Endodermal cell (in vitro differentiated cells): ENCODE measurements at places on chromosomes 2 and 18.

- peaks cover 7% of the 10 kb centered on the region for H3K4me1 ChIP-seq
- no peaks in the 10 kb centered on the region for H3K36me3 ChIP-seq
- no peak for DNase-seq
- H3K27ac ChIP-seq: no peak overlapping the region
- peak overlapping the region; percentile 69 for H3K4me3 ChIP-seq
- no peaks in the 10 kb centered on the region for H3K27me3 ChIP-seq
Measured at GRCh38 chr2:119431976-119432850, 559 bp downstream of the TMEM37 start.

DNA sequence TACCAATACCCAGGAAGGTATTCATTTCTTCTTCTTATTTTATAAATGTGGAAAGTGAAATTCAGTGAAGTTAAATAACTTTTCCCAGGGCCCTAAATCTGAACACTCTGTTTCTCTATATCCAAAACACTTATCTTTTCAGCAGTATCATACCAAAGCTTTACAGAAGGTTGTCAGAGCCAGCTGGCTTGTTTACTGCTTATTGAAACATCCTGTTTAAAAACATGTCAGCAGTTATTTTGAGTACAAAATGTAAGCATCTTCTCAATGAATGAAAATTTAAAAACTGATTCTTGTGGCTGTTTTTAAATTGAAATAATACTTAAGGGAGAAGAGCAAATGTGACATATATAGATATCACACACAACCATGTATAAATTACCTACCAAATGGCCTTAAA, 11.3 kb upstream of the CDH19 start:
- H3K27me3 ChIP-seq: no peaks in the 10 kb centered on the region
- no peaks in the 10 kb centered on the region for H3K4me1 ChIP-seq
- H3K4me3 ChIP-seq: no peak overlapping the region
- no peak for DNase-seq
- H3K36me3 ChIP-seq: no peaks in the 10 kb centered on the region

GRCh38 chr2:215435280-215435869, 493 bp downstream of the FN1 start:
- H3K27ac ChIP-seq: peak overlapping the region; percentile 67
- peak; percentile 87 for DNase-seq
- H3K4me1 ChIP-seq: peaks cover 9% of the 10 kb centered on the region

GRCh38 chr18:46040747-46041104, 31.3 kb downstream of the PSTPIP2 start:
- DNase-seq: no peak
- no peak overlapping the region for H3K27ac ChIP-seq
- H3K4me3 ChIP-seq: no peak overlapping the region
- H3K36me3 ChIP-seq: no peaks in the 10 kb centered on the region

DNA sequence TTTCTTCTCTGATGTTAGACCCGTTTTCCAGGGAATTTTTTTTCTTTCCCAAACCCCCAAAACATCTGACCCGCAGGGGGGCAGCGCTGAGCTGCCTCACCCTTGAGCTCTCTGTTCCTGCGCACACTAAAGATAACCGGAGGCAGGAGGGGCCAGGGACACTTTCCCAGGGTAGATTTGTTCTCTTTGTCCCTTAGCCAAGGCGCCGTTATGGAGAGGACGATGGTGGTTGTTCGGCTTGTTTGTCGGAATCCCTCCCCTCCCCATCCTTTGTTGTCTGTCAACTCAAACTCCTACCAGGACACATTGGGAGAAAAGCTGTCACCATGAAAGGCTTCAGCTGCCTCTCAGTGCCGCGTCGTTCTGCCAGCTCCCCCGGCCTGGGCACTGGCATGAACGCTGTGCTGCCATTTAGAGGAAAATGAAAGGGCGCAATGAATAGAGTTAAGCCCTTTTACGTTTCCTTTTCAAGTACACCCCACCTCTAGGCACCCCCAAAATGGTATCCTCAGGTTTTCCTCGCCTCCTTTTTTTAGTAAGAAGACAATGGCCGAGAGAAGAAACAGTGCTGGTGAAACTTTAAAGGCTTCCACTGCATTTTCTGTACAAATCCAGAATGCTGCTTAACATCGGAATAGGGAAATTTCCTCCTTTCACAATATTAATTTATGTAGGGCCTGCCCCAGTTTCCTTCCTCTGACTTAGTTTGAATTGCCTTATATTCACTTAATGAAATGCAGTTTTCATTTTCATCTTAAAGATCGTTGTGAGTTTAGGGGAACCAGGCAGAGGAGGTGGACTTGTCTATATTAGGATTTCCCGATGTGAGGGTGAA, 62.1 kb downstream of the RND3 start:
- no peaks in the 10 kb centered on the region for H3K36me3 ChIP-seq
- peaks cover 4% of the 10 kb centered on the region for H3K4me1 ChIP-seq
- H3K27me3 ChIP-seq: peaks cover 13% of the 10 kb centered on the region
- peak; percentile 86 for DNase-seq

- H3K36me3 ChIP-seq: no peaks in the 10 kb centered on the region
- no peak for DNase-seq
- no peak overlapping the region for H3K4me3 ChIP-seq
- no peak overlapping the region for H3K27ac ChIP-seq
- H3K27me3 ChIP-seq: no peaks in the 10 kb centered on the region
Measured at GRCh38 chr18:65835881-65836280, 85.1 kb downstream of the CDH7 start.

GRCh38 chr2:223787358-223787757, 50.0 kb downstream of the AP1S3 start:
- H3K36me3 ChIP-seq: no peaks in the 10 kb centered on the region
- H3K27me3 ChIP-seq: no peaks in the 10 kb centered on the region
- no peak overlapping the region for H3K27ac ChIP-seq
- DNase-seq: no peak

- H3K4me1 ChIP-seq: no peaks in the 10 kb centered on the region
- no peak overlapping the region for H3K27ac ChIP-seq
- H3K4me3 ChIP-seq: no peak overlapping the region
- H3K36me3 ChIP-seq: no peaks in the 10 kb centered on the region
- no peaks in the 10 kb centered on the region for H3K27me3 ChIP-seq
- DNase-seq: no peak
Measured at GRCh38 chr2:229205704-229206103, 65.4 kb downstream of the PID1 start.

DNA sequence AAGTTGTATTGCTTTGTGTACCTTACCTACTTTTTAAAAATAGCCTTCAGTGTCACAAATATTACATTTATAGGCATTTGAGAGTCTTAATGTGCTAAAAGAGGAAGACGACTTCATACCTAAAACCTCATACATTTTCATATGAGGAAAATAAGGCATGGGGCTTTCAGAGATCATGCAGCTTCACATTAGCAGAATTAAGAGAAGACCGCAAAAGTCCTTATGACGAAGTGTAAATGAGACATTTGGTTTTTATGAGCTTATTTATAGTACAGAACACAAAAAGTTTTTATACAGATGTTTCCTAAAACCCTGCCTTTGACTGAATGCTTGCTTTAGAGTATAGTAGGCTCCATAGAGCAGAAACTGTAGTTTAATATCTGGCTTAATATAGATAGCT, 10.1 kb upstream of the CCDC138 start:
- no peaks in the 10 kb centered on the region for H3K27me3 ChIP-seq
- no peak overlapping the region for H3K27ac ChIP-seq
- H3K36me3 ChIP-seq: peaks cover 84% of the 10 kb centered on the region
- H3K4me1 ChIP-seq: no peaks in the 10 kb centered on the region
- no peak overlapping the region for H3K4me3 ChIP-seq
- DNase-seq: no peak

- H3K27ac ChIP-seq: no peak overlapping the region
- no peak overlapping the region for H3K4me3 ChIP-seq
- DNase-seq: no peak
- no peaks in the 10 kb centered on the region for H3K27me3 ChIP-seq
- no peaks in the 10 kb centered on the region for H3K36me3 ChIP-seq
Measured at GRCh38 chr2:227653419-227653818, 13.2 kb upstream of the SCYGR5 start.

DNA sequence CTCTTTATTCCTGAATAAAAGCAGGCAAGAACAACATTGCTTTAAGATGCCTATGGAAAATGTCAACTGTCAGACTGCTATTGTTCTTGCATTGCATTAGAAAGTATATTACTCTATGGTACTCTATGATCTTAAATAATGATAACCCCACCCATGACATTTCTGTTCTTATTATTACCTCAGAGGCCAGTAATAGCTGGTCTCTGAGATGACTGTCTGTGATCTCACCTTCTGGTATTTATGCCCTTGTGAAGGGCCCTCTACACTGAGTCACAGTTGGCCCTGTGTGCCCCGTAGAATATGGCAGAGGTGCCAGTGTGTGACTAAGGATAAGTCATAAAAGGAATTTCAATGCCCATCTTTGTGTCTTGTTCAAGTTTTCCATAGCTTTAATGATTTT, 61.0 kb downstream of the SPP2 start:
- H3K36me3 ChIP-seq: no peaks in the 10 kb centered on the region
- H3K27me3 ChIP-seq: no peaks in the 10 kb centered on the region
- no peak for DNase-seq
- no peak overlapping the region for H3K4me3 ChIP-seq

- H3K27ac ChIP-seq: no peak overlapping the region
- no peaks in the 10 kb centered on the region for H3K36me3 ChIP-seq
- no peak for DNase-seq
- H3K4me3 ChIP-seq: no peak overlapping the region
Measured at GRCh38 chr18:7619676-7620075, 52.6 kb downstream of the PTPRM start.

DNA sequence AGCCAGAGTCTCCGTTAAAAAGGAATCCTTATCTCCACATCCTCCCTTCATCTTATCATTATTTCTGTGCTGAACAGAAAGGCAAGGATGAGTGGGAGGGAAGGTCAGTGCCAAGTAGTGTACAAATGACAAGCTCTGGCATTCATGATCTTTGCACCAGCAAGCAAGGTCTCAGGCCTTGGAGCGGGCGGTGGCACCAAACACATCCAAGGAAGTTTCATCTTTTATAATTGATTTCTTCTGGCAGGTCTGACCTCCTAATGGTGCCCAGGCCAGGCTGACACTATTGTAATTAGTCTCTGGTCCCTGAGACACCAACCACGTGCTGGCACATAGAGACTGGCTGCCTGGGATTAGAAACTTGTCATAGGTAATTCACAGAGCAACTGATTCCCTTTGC, 336.6 kb downstream of the EN1 start:
- no peak for DNase-seq
- peaks cover 4% of the 10 kb centered on the region for H3K27me3 ChIP-seq
- H3K27ac ChIP-seq: no peak overlapping the region
- H3K4me3 ChIP-seq: no peak overlapping the region
- H3K36me3 ChIP-seq: no peaks in the 10 kb centered on the region
- no peaks in the 10 kb centered on the region for H3K4me1 ChIP-seq
